Glutamatergic neuron (in vitro differentiated cells): ENCODE measurements at places on chromosomes 12 and 14. TPM values are rescaled to one million over a fixed set of nuclear protein-coding genes. Genes with fewer than 3 reads are reported as not detected.

SLC15A5 gene
- total RNA-seq = not detected

ACOT6 gene
- total RNA-seq = not detected

RASAL1 gene
- total RNA-seq = not detected

TBC1D30 gene
- 15.2 TPM for total RNA-seq

KRT79 gene
- total RNA-seq = not detected
